ENCODE measurements at places on chromosomes 5 and 9.
A peak's percentile ranks its signal among the peaks of the same experiment; 100 is the strongest.

DNA sequence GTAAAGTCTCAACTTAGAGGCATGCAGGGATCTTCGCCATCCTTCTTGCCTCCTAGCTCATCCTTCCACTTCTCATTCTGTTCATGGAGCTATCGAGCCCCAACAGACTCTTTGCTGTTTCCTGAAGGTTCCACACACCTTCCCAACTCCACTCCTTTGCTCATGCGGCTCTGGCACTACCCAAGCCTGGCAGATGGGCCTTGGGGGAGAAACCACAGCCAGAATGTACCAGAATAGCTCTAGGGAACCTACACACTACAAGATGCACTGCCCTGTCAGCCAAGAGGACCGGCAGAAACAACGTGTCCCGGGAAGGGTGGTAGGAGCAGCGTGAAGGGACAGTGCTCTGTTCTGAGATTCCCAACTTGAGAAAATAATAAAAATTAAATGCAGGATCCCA lies 178.9 kb downstream of the GABBR2 start:
- no peak for DNase-seq

GRCh38 chr5:33688526-33688925 lies 203.3 kb downstream of the ADAMTS12 start:
- no peak for DNase-seq

GRCh38 chr9:91771027-91771426 lies 179.0 kb downstream of the ROR2 start:
- peak; percentile 89 for DNase-seq

DNA sequence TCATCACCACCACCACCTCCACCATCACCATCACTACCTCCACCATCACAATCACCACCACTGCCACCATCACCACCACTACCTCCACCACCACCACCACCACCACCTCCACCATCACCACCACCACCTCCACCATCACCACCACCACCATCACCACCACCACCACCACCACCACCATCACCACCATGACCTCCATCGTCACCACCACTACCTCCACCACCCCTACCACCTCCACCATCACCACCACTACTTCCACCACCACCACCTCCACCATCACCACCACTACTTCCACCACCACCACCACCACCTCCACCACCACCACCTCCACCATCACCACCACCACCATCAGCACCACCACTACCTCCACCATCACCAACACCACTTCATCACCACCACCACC lies 23.5 kb upstream of the ADCY2 start:
- no peak for DNase-seq

DNA sequence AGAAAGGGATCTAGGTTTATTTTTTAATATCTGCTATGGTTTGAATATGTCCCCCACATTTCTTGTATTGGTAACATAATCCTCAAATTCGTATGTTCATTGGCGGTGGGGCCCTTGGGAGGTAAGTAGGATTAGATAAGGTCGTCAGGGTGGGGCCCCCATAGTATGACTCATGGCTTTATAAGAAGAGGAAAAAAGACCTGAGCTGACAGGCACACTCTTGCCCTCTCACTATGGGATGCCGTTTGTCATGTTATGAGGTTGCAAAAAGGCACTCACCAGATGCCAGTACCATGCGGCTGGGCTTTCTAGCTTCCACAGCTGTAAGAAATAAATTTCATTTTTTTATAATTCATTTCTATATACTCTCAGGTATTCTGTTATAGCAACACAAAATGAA lies 67.3 kb upstream of the SGCD start:
- no peak for DNase-seq

- DNase-seq: no peak
Observed at GRCh38 chr9:87479801-87480201, 17.9 kb upstream of the DAPK1 start.

GRCh38 chr5:138536665-138537315 lies 6.2 kb downstream of the ETF1 start:
- DNase-seq: peak; percentile 44

DNA sequence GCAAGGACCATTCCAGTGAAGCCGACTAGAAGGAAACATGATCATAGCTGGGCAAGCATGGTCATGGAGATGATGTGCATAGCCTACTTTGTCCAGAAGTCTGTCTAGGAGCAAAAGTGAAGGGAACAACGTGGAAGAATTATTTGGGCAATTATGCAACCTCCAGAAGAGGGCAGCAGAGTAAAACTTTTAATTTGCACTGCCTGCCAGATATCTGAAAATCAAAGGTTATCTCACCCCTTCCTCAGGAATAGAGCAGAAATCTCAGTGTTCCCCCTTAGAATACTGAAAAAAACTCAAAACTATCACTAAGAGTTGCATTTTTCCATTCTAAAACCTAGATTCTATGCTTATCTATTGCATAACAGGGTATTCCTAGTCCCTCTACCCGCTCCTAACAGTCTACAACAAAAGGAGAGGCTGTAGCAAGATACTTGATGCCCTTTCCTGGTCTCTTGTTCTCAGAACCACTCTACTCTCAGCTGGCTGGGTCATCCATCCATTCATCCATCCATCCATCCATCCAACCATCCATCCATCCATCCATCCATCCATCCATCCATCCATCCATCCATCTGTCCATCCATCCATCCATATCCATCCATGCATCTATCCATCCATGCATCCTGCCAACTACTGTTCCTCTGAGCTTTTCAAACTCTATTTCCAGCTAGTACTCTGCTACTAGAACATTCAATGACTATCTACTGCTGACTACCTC lies 8.4 kb upstream of the SETD9 start:
- peak; percentile 16 for DNase-seq

GRCh38 chr5:136563489-136563888 lies 198.1 kb upstream of the TRPC7 start:
- no peak for DNase-seq

DNA sequence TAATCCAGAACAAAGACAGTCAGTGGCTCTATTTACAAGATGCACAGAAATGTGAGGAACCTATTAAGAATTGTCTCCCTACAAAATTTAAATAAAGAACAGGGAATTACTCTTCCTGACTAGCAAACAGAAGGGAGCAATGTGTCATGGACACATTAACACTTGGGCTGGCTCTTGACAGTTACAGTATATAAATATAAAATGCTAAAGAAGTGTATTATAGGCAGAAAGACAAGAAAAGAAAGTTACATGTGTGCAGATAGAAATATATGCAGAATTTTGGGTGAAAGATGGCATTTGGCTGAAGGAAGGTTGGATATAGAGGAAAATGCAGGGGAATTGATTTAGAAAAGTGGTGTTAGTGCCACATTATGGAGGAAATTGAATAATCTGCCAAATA lies 2257.1 kb upstream of the ACO1 start:
- no peak for DNase-seq

- DNase-seq: no peak
Observed at GRCh38 chr9:73807952-73808351, 656.3 kb downstream of the ANXA1 start.

DNA sequence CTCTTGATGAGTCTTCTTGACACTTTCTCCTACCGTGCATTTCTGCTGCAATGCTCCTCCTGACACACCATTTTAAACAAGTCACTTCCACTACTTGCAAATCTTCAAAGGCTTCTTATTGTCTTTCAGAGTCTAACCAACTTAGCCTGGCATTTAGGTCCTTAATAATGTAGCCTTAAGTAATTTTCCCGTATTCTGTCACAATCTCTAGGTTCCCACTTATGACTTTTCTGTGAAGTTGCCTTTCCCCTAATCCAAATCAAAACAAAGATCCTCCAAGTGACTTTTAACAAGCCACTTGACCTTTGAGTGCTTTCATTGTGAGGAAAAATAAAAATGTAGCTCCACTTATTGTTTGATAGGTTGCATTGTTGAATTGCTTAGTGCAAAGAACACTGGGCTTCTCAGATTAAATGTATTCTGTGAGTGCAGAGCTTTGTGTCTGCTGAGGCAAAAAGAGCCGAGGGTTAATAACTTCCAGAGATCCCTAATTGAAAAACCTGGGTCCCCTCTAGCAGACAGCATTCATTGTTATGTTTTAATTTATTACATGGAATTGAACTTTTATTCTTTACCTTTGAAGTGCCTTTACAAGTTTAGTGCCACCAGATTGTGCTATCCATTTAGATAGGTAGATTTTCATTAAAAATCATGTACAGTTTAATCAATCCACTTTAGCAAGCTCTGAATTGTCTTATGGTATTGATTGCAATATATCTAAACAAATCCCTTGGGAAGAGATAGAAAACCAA lies 341.7 kb upstream of the TYRP1 start:
- DNase-seq: no peak

- no peak for DNase-seq
Observed at GRCh38 chr5:87560528-87560927, 147.8 kb upstream of the CCNH start.

DNA sequence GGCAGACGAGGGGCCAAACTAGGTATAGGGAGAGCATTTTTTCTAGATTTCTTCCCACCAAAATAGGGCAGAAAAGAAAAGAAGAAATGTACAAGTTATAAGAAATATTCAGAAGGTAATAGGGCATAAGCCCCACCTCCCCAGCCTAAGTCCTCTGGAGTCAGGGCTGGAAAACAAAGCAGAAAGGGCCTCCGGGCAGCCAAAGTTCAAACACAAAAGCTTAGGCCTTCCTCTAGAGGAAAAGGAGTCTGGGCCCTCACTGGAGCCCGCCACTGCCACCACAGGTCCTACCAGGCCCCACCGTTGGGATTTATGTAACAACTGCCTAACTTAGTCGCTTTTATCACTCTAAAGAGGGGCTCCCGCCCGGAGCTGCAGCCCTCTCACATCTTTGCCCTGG lies 27.6 kb downstream of the TBC1D2 start:
- DNase-seq: no peak

- peak; percentile 11 for DNase-seq
Observed at GRCh38 chr5:145936401-145937131, at the start of gene SH3RF2. TSS of gene SH3RF2 (plus strand) at chr5:145936578. CDS start at chr5:145937929, 1,351 bp downstream.

DNA sequence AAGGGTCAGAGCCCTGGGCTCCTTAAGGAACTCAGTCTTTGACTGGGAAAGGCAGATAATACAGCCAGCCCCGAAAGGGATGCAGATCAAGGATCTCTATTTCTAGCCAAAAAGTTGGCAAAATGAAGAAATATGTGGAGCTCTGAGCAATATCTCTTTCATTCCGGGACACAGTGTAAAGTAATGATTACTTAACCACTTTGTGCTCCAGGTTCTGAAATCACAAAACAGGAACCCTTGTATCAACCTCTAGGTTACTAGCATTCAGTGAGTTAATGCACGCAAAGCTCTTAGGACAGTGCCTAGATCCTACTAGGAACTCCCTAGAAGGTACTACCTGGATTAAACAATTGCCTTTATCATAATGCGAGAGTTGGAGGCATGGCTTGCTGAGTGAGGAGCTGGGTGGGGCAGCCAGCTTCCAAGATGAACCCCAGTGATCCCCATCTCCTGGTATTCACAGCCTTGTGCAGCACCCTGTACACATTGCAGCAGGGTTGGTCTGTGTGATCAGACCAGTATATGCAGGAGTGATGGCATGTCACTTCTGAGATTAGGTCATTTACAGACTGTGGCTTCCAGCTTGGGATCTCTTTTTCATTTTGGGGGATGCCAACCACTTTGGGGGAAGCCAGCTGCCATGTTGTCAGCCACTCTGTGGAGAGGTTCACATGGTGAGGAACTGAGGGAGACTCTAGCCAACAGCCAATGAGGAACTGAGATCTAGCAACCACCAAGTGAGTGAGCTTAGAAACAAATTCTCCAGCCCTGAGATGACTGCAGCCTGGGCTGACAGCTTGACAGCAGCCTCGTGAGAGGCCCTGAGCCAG lies 103.1 kb upstream of the SLC44A1 start:
- no peak for DNase-seq

DNA sequence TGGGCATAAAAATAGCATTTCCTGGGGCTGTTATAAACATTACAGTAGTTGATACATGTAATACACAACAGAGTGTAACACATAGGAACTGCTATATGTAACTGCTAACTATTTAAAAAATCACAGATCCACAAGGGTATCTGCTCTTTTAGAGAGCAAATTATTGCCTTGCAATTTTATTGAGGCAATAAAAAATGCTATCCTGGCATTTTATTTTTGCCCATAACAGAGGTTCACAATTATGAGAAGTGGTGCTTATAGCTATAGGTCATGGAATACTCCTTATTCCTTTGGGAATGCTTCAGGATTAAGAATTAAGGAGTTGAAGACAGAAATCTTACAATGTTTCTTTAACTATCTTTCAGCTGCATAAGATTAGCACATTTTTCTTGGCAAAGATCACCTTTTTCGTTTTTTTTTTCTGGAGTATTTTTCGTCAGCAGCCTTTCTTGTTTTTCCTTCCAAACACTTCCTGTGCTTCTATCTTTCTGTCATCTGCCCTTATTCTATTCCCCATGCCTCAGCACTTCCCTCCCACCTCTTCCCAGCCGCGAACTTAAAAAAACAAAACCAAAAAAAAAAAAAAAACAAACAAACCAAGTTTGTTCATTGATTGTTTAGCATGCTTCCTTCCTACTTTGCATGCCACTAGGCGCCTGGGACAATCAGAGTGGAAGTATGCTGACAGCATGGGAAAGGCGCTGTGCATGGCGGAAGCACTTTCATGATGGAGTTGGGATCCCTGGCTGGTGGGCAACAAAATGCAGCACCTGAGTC lies 264.2 kb downstream of the MAST4 start:
- DNase-seq: no peak

- DNase-seq: no peak
Observed at GRCh38 chr5:3878267-3878666, 282.6 kb downstream of the IRX1 start.

DNA sequence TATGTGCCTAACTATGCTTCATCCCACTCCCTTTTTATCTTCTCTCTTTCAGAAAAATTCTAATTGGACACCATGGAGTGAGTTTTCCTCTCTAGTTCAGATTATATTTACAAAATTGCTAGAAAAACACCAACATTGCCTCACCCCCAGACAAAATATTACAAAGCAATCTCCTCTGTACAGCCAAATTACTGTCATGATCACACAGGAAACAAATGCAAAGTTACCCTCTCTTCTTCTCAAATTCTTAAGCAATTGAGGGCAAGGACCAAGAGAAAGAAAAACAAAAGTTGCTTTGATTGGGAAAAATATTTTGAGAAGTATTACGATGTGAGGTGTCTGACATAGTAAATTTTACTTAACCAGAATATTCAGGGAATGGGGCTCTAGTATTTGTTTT lies 30.8 kb upstream of the ABCA1 start:
- no peak for DNase-seq

DNA sequence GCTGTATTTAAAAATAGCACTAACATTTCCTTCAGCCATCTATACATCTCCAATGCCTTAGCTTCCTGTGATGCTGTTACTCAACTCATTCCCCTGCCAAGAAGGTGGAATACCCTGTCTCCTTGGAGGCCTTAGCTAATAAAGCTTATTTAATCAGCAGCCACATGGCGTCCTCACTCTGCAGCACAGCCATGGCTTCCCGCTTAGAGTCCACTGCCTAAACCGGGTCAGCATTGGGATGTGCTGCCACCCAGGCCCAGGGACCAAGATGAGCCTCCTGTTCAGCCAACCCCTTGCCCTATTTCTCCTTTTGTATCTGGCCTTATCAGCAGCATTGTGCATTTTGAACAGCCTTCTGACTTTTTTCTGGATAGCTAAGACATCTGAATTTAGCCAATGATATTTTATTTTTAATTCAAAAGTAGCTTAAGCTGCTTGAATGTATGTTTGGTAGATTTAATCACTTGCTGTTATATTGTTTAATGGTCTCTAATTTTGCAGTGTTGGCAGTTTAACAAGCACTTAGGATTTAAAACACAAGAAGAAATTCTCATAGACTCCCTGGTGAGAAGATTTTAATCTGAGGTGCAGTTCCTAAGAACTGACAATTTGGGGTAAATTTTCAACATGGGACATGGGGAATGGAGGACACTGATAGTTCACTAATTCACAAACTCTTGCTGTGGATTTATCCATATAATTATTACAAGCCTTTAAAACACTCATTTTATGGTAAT lies 113.0 kb downstream of the RPS23 start:
- DNase-seq: no peak
